Spinal cord (tissue), 10 donors: ENCODE measurements at places on chromosomes 2 and 18. TPM values are rescaled to one million over a fixed set of nuclear protein-coding genes. Genes with fewer than 3 reads are reported as not detected.

Gene LOXHD1
- total RNA-seq = 0.22 TPM

Gene EGR4
- total RNA-seq = not detected

Gene QPCT
- total RNA-seq = 26.1 TPM

Gene MDH1B
- total RNA-seq = 6.7 TPM

Gene CMPK2
- 15.3 TPM for total RNA-seq

DNA sequence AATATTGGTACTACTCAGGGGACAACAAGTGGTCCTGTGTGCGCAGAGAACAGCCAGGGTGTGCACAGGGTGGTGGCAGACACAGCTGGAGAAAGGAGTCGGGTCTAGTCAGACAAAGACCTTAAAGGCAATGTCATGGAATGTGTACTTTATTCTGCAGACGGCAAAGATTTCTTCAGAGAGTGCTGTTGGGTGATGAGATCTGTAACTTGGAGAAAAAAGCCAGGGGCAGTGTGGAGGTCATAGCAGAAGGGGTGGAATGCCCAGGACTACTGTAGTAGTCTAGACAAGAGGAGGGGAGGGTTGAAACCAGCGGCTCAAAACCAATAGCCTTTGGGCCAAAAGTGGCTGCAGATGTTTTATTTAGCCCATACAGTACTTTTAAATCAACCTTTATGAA lies 121.3 kb upstream of the ZFP36L2 start:
- DNase-seq = no peak

- no peak for DNase-seq
Observed at GRCh38 chr18:66792466-66792865, 188.6 kb upstream of the CDH19 start.

DNA sequence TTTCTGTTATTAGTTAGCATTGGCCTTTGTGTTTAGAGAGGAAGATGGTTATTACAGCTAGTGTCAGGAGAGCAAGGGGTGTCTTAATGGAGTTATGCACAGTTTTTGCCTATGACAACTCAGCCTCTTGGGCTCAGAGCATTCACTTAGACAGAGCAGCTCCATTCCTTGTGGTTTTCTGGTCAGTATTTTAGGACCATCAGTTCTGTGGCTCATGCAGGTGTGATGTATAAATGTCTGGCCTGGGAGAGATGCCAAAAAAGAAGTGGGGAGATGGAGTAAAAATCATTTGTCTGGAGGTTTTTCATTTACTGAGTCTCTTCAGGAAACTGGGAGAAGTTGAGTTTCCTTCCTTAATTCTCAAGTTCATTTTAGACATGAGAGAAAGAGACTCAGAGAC lies 79.7 kb downstream of the PRKCE start:
- no peak for DNase-seq

DNA sequence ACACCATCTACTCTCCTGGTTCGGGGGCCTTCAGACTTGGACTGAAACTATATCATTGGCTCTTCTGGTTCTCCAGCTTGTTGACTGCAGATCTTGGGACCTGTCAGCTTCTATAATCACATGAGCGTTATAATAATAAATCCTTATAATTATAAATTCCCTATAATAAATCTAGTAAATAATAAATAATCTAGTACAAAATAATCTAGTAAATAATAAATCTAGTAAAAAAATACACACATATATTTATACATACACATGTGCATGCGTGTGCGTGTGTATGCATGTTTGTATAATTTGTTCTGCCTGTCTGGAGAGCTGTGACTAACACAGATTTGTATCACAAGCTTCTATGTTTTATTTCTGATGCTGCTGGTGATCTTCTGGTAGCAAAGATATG lies 40.8 kb downstream of the KATNAL2 start:
- DNase-seq = no peak

DNA sequence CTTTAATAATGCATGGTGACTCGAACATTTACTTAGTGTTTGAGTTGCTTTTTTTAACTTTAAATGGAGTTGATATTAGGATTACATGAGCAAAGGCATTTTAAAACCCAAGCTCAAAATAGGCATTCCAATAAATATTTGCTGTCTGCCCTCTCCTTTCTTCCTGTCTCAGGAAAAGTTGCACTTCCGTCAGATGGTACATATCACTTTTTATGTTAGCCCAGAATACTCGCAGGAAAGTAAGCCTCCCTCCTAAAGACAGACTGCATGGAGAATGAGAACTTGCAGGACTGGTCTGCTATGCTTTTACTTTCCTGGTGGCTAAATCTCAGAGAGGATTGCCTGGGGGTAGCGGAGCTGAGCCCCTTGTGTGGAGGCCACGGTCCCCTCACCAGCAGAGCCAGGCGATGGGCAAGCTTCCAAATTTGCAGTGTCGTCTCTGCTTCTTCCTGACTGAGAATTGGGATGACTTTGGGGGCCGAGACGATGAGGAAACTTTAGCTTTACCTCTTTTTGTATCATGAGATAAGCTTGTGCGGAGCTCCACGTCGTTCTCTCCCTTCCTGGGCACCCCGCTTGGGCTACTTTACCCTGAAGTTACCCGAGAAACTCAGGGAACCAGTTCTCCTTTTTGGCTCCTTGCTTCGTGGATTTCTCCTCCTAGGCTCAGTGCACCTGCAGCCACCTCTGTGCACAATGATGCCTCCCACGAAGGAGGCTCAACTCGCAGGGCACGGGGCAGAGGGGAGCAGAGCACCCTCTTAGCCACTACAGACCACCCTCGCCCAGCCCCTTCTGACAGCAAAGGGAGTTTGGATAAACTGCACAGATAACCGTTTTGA lies 223.3 kb downstream of the SH3RF3 start:
- DNase-seq = no peak

DNA sequence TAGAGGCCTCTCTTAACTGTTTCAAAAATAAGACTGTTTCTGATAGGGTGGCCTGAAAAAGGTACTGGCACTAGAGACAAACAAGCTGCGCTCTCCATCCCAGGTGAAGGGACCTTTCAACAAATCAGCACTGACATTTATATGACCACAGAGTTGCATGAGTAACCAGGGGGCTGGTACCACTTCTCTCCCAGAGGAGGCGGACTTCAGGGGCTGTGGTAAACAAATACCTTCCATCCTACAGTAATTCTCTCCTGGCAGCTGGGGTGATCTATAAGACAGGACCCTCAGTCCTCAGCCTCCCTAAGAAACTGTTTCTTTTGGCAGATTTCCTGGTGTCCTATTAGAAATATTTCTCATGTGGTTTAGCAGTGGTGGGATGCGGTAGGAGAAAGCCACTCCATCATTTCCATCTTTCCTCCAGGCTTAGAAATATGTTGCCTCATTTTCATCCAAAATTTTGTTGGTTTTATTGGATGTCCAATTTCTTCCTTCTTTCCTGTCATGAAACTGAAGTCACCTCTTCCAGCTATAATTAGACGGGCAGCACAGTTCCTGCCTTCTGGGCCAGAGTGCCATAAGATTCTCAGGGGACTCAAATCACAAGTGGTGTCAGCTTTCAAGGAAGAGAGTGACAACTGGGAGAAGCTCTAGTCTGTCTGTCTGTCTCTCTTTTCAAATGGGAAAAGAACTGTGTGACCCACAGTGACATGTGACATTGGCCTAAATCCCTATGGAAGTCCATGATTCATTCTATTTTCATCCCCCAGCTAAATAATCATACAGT lies 96.4 kb downstream of the CYRIA start:
- DNase-seq = no peak

DNA sequence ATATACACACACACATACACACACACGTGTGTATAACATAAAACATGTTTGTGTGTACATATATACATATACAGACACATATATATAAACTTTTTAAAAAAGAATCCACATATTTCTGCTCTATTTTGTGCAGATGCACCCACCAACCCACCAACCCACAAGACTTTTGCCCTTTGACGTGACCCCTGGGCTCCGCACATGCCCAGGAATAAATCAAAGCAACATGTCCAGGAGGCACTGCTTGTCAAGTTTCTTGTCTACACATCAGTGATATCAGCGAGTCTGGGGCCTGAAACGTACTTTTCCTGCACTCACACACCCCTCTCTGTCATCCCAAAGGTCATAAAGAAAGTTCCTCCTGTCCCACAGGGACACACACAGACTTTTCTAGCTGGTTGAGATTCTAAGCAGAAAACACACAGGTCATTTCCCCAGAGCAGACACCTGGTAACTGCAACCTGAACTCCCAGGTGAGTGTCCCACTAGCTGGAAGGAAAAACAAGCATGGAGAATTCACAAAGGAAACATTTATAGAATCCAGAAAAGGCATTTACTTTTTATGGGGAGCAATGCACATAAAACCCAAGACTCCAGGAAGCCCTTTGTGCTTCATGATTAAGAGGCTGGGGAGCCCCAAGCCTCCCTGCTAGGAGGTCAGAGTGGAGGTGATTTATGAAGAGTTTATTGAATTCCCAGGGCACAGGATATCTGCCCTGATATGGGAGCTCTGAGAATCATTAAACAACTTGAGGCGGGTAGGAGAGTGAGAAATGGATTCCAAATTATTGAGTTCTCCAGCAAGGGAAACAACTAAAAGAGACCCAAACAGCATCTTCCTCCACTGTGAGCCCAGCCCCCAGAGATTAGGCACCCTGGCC lies 211.6 kb downstream of the MGAT5 start:
- DNase-seq = no peak

GRCh38 chr18:80157708-80158343 lies 48.8 kb downstream of the ADNP2 start:
- DNase-seq = peak; percentile 67

DNA sequence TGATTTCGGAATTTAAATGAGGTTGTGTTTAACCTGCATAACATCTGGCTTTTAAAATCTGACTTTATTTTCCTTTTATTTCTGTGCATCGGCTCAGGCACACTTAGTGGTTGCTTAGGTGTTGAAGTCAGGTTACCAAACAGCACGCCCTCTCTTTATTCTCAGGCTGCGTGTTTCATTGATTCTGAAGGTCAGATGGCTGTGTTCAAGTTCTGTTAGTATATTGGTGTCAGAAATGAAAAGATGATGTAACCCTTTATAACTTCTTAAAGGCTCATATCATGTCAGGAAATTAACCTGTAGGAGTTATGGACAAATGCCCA lies 246.5 kb downstream of the LDLRAD4 start:
- DNase-seq = no peak

- DNase-seq = peak; percentile 83
Observed at GRCh38 chr18:70195852-70196434, 9.5 kb downstream of the RTTN start.

DNA sequence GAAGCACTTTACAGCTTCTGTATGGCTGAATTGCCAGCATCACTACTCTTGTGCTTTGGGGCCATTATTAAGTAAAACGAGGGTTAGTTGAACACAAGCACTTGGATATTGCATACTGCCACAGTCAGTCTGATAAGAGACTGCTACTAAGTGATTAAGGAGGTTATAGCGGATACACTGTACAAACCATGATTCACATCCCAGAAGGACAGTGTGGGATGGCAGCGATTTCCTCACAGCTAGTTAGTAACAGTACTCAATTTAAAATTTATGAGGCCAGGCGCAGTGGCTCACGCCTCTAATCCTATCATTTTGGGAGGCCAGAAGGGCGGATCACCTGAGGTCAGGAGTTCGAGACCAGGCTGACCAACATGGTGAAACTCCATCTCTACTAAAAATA lies 2.6 kb upstream of the BMPR2 start:
- DNase-seq = no peak

DNA sequence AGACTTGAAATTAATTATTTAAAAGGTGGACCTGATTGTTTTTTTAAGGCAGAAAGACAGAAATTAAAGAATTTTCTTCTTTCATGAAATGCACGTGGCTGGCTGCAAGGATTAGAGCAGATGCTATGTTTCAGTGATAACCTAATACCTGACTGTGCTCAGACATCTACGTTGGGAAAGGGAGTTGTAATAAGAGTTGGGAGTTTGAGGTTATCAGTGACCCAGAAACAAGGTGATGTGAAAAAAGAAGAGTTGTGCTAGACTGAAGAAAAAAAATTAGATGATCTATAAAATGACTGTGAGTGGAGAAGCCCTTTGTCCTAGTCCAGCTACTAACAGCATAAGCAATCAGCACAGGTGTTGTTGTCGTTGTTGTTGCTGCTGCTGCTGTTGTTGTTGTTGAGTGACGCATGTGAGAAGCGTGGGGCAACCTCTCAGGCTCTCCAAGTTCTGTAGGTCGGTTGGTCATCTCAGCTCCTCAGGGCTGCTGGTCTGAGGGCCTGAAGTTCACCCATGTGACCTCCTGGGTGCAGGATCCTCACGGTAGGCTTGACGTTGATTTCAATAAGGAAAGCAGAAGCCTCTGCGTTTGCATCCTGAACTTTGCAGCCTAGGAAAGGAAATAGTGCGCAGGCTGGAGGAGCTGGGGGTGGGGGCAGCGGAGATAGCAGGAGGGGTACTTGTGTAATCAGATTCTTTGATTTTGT lies 7.6 kb downstream of the POU3F3 start:
- no peak for DNase-seq

- no peak for DNase-seq
Observed at GRCh38 chr18:8799001-8799400, 93.6 kb downstream of the MTCL1 start.

DNA sequence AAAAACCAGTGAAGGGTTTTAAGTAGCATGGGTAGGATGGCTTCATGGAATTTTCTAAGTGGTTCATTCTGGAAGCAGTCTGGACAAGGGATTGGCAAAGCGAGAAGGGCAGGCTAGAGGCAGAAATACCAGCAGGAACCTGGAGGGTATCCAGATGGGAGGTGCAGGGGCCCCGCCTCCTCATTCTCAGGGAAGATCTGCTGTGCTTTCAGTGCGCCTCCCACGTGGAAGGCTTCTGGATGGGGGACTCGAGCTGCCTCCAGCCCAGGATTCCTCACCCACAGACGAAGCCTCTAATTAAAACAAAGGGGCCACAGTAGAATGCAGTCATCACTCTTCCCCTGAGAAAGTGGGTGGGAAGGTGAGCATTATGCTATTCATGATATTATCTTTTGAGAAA lies 79.8 kb downstream of the VSNL1 start:
- no peak for DNase-seq

DNA sequence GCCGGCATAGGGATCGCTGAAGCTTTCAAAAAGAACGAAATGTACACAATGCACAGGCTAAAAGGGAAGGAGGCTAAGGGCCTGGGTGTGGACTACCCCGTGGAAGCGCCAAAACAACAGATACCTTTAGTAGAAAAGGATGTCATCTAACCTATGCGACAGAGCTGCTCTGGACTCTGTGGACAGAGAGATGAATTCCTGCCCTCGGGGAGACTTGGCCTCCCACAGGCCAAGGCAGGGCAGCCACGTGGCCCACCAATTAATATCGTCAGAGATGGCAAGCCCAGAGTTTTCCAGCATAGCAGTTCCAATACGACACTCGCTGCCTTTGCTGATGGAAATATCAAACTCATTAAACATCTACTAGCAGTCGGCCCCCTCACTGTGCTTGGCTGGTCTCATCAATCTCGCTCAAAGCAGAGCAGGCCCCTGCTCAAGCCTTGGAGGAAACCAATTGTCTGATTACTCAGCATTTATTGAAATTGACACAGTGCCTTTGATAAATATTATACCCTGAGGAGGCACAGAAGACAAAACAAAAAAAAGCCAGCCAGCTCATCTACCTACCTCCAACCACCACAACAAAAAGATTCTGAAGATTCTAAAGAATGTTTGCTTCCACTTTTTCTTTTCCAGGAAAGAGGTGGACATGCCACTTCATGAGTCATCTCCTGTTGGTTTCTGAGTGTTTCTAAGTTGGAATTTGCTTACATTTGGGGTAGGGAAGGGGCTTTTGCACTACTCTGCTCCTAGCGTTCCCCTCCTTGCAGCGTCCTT lies 79.0 kb upstream of the ACAA2 start:
- no peak for DNase-seq
